ENCODE measurements at places on chromosomes 6 and 20.

GRCh38 chr6:159418997-159419396 is 249.8 kb downstream of the FNDC1 start:
- DNase-seq, result no peak

DNA sequence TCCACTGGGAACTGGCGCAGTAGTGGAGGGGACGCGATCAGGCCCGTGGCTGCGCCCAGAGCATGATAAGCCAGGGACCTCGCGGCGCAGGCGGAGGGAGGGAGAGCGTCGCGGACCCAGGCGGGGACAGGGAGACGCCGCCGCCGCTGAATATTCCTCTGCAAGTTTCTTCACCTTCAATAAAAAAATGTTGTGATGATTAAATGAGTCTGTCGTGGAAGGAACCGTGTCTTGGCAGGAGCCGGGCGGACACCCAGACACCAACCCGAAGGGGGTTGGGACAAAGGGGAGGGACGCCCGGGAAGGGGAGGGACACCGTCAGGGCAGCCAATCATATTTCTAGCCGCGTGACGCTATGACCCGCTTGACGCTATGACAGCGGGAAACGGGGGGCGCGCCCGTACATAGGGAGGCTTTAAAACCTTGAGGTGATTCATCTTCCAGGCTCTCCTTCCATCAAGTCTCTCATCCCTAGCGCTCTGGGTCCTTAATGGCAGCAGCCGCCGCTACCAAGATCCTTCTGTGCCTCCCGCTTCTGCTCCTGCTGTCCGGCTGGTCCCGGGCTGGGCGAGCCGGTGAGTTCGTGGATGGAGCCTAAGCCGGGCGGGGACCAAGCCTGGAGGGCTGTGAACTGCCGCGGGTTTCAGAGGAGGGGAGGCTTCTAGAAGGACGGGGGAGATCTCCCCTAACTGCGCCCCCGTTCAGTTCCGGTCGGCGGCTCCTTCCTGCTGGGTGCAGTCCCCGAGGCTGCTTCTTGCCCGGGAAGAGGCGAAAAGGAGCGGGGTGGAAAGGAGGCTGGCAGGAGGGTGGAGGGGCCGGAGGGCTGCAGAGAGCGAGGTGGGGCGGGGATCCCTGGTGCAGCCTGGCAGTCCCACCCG is at the start of gene ULBP2:
Gene ULBP2, plus strand, starts transcription at position 432 of the 878 bp plus-strand sequence. Its CDS starts 59 bp downstream, at position 491.
- peak; percentile 81 for DNase-seq

DNA sequence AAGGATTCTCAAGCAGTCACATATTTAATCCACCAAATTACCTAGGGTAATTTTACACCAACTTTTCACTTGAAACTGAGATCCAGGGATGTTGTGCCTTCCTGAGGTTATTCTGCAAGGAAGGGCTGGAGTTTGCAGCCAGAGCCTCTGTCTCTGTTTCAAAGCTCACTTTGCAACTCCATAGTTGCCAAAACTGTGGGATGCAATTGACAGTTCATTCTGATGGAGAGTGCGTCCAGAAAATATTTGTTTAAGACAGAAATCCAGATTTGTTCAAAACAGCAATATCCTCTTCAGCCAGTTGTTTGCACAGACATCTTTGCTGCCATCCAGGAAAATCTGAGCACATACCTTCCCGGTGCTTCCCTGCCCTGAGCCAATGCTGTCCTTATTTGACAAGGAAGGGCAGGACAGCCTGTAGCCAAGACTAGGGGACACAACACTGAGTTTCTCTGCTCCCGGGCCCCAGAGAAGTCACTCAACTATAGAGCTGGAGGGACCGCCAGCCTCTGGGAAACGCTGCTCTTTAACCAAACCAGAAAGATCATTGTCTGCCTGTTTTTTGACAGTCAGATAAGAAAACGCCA is 297.4 kb downstream of the HIVEP2 start:
- no peak for DNase-seq

- no peak for DNase-seq
These were observed 14.7 kb downstream of the KCNQ2 start for GRCh38 chr20:63457737-63458136.

GRCh38 chr6:11242711-11243110 is 10.2 kb upstream of the NEDD9 start:
- DNase-seq, result no peak

DNA sequence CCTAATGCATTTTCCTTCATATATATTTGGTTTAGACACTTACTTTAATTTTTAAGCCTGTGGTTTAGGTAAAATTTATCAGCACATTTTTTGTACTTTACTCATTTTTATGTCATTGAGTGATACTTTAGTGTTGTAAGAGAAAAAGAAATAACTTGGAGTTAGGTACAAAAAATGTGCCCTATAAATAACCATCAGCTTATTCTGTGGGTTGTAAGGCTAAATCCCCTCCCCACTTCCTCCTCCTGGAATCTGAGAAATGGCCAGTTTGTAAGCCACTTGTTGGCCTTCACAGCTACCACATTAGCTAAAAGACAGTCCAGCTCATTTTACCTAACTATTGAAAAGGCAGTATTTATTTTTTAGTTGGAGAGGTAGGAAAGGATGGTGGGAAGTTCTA is 576.3 kb downstream of the PKHD1 start:
- DNase-seq, result no peak

DNA sequence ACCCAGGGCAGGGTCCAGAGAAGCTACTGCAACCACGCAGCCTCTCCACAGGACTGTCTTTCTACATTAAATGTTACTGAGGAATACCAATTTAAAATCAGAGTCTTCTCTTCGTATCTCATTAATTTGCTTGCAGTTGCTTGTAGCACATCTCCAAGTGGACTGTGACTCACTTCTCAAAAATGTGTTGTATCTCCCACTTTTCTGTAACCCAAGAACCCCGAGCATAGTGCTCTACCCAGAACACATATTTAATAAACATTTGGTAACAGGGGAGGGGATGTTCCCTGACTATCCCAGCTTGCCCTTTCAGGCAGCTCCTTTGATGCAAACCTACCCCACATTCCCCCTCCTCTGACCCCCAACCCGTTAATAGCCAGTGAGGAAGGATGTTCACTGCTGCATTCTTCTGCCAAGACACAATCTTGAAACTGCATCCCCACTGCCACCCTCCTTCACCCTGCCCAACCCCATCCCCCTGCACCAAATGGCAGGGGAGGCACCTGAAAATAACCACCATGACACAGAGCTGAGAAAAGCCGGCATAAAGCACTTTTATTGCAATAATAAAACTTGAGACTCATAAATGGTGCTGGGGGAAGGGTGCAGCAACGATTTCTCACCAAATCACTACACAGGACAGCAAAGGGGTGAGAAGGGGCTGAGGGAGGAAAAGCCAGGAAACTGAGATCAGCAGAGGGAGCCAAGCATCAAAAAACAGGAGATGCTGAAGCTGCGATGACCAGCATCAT is 24.2 kb downstream of the FKBP1A start:
- no peak for DNase-seq

- DNase-seq, result no peak
These were observed 320.6 kb downstream of the QKI start for GRCh38 chr6:163735076-163735475.

All from NCI-H1417 (cell line).